ENCODE measurements at places on chromosomes 16 and 17.
A peak's percentile ranks its signal among the peaks of the same experiment; 100 is the strongest.

DNA sequence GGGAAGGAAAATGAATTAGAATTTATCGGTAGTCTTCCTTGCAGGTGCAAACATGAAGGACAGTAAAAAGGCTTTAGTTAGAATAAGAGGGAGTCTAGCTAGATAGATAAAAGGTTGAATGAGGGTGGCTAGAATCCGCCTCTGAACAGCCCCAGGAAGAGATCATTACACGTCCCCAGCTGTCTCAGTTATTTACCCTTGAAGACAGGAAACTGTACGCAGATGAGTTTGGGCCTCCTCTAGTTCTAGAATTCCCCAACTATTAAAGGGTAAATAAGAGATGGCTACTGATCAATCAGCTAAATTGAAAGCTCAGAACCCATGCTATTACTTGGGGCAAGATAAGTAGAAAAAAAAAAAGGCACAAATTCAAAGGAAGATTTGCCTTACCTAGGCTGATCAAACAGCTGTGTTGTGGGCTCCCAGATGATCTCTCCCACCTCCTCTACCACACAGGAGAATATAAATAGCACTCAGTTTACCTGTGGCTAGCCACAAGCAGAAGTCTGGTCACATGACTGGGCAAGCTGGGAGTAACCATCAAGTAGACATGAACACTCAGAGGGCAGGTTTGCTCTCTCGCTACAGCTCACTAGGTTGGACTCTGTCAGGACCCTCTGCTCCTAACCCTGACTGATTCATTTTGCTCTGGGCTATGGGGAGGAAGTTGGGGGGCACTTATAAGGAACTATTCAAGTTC, 17.0 kb downstream of the FAM117A start:
- no peak for DNase-seq

DNA sequence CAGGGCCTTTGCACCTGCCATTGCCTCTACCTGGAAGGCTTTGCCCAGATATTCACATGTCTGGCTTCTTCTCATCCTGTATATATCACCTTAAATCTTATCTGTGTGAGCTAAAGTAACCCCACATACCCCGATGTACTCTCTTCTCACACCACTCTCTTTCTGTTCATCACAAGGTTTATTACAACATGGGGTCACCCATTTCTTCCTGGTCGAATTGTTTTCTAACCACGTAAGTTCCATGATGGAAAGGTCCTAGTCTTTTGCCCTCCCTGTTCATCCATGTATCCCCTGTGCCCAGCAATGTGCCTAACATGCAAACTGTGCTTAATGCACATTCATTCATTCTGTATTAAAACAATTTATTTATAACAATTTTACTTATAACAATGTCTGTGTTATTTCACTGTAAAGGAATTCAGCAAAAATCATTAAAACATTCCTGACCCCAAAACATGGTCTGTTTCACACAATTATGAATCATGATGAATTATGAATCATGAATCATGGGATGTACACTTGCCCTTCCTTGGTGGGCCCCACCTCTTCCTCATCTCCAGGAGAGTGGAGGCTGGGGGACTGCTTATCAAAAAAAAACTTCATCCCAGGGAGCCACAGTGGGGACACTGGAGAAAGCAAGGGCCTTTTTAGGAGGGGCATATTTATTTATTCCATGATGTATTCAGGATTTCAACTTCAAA, 336.4 kb downstream of the GRIN2A start:
- no peak for DNase-seq

DNA sequence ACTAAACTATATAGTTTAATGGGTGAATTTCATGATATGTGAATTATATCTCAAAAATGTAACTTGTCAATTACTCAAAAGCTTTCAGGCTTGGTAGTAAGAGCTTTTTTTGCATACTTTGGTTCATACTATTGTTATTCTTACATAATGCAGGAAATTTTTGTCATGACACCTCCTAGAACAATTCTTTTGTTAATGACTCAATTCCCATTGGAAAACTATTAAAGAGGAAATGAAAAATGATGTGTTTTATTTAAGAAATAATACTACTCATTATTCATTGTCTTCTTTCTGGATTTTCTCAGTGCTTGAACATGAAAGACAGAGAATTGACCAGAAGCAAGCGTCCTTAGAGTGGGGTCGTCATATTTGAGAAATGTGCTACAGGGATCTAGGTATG, 196.4 kb upstream of the KCNJ16 start:
- no peak for DNase-seq

- DNase-seq: no peak
These were observed 53.5 kb upstream of the AKTIP start for GRCh38 chr16:53556521-53556920.

DNA sequence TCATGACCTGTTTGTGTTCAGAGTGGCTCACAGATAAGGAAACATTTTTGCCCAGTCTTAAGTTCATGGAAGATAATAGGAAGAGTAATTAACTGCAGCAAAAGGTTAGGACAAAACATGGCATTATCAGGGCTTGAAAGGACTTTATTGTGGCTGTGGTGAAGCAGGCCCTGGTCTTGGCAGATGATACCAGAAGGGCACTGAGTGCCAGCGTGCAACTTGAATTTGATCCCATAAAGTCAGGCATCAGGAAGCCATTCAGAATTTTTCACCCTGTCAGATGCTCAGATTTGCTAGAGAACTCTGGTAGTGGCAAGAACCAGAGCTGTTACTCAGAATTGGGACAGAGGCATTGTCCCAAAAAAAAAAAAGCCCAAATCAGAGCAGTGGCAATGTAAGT, 11.2 kb upstream of the COG7 start:
- peak; percentile 79 for DNase-seq

DNA sequence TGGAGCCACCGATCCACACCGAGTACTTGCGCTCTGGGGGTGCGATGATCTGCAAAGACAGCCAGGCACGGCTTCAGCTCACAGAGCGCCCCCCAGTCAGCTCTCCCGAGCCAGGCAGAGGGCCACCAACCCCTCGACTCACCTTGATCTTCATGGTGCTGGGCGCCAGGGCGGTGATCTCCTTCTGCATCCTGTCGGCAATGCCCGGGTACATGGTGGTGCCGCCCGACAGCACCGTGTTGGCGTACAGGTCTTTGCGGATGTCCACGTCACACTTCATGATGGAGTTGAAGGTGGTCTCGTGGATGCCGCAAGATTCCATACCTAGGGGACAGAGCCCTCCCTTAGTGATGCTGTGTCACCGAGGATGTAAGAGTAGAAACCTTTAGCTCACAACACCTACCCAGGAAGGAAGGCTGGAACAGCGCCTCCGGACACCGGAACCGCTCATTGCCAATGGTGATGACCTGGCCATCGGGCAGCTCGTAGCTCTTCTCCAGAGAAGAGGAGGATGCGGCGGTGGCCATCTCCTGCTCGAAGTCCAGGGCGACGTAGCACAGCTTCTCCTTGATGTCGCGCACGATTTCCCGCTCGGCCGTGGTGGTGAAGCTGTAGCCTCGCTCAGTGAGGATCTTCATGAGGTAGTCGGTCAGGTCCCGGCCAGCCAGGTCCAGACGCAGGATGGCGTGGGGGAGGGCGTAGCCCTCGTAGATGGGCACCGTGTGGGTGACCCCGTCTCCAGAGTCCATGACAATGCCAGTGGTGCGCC, 1.6 kb downstream of the ACTG1 start:
- no peak for DNase-seq

- no peak for DNase-seq
These were observed 180.2 kb upstream of the TBX2 start for GRCh38 chr17:61219460-61219859.

GRCh38 chr16:13883881-13884280, 36.1 kb upstream of the ERCC4 start:
- DNase-seq: no peak

DNA sequence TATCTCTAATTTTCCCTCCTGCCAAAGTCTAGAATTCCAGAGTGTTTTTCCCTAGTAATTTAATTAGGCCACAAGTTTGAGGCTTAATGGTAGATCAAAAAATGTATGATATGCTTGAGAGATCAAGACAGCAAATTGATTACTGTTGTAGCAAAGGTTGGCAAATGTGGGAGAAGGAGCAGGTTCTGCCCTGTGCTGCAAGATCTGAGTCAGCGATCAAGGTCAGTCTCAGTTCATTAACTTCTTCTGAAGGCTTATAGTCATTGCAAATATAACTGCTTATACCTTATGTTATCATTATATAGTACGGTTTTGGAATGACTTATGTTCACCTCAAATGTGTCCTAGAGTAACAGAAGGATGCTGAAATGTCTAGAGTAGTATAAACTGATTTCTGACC, 231.1 kb upstream of the TBX2 start:
- no peak for DNase-seq

- DNase-seq: no peak
These were observed 12.4 kb upstream of the GFAP start for GRCh38 chr17:44927696-44928095.

GRCh38 chr17:8417806-8418205, 17.9 kb upstream of the NDEL1 start:
- DNase-seq: no peak

DNA sequence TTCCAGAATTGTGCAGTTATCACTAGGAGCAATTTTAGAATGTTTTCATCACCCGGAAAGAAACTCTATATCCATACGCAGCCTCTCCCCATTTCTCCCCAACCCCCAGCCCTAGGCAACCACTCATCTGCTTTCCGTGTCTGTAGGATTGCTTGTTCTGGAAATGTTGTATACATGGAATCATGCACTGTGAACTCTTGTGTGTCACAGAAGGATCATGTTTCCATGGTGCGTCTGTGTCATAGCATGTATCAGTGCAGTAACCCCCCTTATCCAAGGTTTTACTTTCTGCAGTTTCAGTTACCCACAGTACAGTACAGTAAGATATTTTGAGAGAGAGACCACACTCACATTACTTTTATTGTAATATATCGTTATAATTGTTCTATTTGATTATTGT, 299.4 kb downstream of the CPPED1 start:
- no peak for DNase-seq

DNA sequence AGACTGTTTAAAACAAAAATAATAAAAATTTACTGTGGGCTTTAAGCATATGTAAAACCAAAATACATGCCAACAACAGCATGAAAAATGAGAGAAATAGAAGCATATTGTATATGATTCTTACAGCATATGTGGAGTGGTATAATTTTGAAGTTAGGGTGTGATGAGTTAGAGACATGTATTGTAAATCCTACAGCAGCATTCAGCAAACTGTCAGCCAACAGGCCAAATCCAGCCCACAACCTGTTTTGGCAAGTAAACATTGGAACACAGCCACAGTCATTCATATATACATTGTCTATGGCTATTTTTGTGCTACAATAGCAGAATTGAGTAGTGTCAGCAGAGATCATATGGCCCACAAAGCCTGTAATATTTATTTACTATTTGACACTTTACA, 42.3 kb downstream of the ZNF18 start:
- no peak for DNase-seq

GRCh38 chr17:49585422-49586027, 9.9 kb downstream of the NXPH3 start:
- no peak for DNase-seq

GRCh38 chr17:79901131-79901530, 61.9 kb upstream of the CBX4 start:
- no peak for DNase-seq

DNA sequence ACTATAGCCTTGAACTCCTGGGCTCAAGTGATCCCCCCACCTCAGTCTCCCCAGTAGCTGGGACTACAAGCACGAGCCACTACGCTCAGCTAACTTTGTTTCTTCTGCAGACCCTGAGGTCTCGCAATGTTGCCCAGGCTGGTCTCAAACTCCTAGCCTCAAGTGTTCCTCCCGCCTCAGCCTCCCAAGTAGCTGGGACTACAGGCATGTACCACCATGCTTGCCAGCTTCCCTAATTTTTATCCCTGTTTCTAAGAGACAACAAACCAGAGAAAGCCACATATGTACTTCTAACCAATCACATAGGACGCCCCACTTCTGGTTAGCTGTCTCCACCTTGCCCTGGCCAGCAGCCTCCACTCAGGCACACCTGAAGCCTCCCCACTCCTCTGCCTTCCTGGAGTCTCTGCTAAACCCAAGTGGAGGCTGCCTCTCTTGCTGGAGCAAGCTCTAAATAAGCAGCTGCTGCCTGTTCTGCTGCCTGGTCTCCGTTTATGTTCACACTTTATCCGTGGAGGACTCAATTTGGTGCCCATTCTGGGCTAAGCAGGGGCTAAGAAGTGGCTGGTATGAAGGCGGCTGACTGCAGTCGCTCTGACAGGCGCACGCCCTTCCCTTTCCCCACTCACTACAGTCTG, 24.7 kb downstream of the NSMCE1 start:
- DNase-seq: no peak

GRCh38 chr17:68205808-68206720, 41.8 kb upstream of the AMZ2 start:
- peak; percentile 48 for DNase-seq

- DNase-seq: peak; percentile 93
These were observed 14.4 kb downstream of the MIS12 start for GRCh38 chr17:5500589-5501391.

GRCh38 chr17:81520021-81520901, 7.7 kb upstream of the ACTG1 start:
- DNase-seq: no peak

GRCh38 chr16:56758930-56759329, 29.0 kb downstream of the NUP93 start:
- no peak for DNase-seq

DNA sequence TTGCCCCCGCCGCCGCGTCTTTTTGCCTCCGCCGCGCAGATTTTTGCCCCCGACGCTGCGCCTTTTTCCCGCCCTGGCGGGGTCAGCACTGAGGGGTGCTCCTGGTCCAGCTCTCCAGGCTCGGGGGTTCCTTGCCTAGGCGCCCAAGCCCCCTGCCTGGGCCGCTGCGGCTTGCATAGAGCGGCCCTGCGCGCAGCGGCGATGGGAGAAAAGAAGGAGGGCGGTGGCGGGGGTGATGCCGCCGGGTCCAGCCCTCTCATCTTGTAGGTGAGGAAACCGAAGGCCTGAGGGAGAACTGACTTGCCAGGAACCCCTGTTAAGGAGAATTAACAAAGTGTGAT, 330.8 kb upstream of the WSB1 start:
- no peak for DNase-seq

DNA sequence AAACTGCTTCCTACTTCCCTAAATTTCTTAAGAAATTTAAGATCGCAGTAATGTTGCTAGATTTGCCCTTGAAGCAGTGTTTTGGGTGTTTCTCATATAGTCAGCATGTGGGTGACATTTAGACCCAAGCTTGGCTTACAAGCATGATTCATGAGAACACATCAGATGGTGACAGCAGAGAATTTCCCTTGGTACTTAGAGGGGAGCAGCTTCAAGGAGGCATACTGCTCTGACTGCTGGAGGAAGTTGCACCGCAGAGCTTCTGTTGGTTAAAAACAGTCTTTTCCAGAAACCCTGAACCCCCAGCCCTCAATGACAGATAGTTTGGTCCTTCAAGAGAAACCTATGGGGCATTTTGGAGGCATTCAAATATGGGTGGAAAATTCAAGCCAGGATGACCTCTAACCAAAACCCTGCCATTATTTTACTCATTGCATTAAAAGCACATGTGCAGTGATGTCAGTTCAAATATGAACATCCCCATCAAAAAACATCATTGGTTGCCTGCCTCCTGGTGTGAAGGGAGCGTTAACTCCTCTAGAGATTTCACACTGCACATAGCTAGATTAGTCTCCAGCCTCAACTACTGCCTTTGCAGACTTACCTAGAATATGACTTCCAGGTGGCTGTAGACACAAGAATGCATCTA, 201.5 kb upstream of the CACNG5 start:
- no peak for DNase-seq

- no peak for DNase-seq
These were observed 443.3 kb downstream of the UTP18 start for GRCh38 chr17:51703361-51704341.

GRCh38 chr16:51154271-51155171, 3.5 kb upstream of the SALL1 start:
- no peak for DNase-seq

- DNase-seq: peak; percentile 90
These were observed 49.3 kb upstream of the BCO1 start for GRCh38 chr16:81189100-81189664.
